ENCODE measurements at places on chromosomes 3 and 15.

DNA sequence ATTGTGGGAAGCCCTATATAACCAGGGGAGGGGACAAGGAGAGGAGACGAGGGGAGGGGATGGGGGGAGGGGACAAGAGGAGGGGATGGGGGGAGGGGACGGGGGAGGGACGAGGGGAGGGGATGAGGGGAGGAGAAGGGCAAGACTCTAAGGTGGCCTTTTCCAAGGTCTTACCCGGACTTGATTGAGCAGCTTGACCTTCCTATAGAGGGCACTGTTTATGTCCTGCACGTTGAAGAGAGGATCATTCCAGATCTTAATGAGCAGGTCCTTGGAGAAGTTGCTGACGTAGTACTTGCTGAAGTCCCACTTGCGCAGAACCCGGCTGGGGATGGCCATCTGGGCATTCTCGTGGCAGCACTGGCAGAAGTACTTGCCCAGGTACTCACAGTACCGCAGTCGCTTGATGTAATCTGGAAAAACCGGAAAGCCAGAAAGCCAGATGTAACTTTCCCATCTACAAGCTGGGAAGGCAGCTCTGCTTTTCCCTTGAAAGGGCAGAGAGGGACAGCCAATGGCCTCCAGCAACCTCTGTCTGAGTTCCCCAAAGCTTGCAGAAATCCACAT lies 55.7 kb downstream of the RUBCN start:
- DNase-seq = peak; percentile 9

DNA sequence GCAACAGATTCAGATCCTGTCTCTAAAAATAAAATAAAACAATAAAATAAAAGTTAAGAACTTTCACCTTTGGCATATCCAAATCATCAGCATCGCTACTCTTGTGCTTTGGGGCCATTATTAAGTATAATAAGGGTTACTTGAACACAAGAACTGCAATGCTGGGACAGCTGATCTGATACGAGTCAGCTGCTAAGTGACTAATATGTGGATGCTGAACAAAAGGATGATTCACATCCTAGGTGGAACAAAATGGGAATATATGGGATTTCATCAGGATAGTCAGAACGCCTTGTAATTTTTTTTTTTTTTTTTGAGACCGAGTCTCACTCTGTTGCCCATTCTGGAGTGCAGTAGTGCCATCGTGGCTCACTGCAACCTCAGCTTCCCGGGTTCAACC lies 29.7 kb downstream of the BUB1B start:
- no peak for DNase-seq

GRCh38 chr3:106609666-106610301 lies 741.0 kb upstream of the CBLB start:
- DNase-seq = peak; percentile 85

GRCh38 chr3:84836961-84837360 lies 121.8 kb upstream of the CADM2 start:
- peak; percentile 82 for DNase-seq

DNA sequence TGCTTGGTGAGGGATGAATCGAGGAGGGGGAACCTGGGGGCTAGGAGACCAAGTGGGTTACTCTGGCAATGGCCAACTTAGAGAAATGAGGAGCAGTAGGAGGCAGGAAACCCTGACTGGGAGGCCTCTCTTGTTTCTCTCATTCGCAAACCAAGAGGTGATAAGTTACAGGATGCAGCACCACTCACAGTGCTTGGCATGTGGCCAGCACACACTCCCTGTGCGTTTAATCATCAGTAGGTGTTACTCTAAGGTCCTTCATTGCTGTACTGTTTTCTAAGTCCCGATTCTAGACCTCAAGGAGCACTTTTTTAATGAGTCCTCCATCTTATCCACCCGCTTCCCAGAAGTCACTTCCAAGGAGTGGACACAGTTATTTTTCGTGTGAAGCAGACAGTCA lies 314.1 kb upstream of the TRIM42 start:
- DNase-seq = no peak

DNA sequence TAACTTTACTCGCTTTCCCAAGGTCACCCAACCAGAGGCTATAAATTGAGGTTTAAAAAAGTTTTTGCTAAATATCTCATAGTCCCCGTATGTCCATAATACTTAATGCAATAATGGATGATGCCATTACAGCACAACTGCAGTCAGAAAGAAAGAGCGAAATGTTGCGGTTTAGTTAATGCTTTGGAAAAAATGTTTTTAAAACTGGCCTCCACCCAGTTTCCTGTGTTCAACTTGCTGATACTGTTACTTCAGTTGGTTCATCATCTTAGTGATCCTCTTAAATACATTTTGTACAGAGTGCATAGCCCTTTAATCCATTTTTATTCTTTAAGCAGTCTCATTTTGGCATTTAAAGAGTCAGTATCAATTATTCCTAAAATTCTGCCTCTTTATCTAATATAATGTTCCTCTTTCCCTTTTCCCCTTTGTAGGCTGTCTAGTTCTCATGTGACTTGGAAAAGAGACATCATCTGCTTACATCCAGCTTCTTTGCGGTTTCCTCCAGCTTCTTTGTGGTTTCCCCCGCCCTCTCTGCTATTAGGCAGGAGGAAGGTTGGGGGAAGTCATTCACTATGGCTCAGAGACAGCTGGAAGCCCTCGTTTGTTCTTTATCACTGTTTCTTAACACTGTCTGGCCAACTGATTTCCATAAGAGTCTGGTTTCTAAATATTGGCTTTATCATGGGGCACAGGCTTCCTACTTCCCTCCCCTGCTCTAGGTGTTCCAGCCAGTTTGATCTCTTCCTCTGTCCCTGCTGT lies 154.3 kb downstream of the GOLIM4 start:
- no peak for DNase-seq

DNA sequence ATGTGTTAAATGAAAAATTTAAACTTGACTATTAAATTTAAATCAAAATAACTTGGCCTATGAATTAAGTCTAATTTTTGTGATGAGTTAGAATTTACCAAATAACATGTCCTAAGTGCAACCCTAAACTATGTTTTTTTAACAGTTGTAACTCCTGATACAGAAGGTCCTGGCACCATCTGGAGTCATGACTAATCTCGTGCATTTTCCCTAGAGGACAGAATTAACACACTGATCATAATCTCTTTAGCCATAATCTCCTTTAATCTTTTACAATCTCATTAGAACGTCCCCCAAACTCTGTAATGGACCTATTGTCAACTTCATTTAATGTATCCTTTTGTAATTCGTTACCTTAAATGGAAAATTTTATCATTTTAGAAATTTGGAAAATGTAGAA lies 100.6 kb downstream of the SUCNR1 start:
- no peak for DNase-seq

GRCh38 chr3:66615643-66616301 lies 115.0 kb upstream of the LRIG1 start:
- DNase-seq = no peak

- no peak for DNase-seq
Observed at GRCh38 chr3:94374439-94375161, 311.7 kb downstream of the NSUN3 start.

DNA sequence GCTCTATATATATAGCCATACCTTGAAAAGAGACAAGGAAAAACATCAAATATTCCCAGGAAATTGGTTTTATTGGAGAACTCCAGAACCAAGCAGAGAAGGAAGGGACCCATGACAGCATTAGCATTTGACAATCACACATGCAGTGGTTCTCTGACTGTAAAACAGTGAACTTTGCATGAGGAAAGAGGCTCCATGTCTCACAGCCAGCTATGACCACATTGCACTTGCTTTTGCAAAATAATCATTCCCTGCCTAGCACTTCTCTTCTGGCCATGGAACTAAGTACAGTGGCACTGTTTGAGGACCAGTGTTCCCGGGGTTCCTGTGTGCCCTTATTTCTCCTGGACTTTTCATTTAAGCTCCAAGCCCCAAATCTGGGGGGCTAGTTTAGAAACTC lies 85.5 kb downstream of the TGFBR2 start:
- DNase-seq = no peak

DNA sequence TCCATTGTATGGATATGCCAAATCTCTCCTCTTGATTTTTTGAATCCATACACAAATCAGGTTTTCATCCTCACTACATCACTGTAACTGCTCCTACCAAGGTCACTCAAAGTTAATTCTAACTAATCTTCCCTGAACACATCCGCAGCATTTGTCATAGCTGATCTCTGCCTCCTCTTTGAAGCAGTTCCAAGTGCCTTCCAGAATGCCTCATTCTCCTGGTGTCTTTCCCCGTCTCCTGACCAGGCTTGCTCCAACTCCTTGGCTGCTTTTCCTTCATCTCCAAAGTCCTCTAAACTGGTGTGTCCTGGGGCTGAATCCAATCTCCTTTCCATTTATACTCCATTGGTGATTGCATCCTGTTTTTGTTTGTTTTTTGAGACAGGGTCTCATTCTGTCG lies 26.8 kb downstream of the KLHDC8B start:
- no peak for DNase-seq

DNA sequence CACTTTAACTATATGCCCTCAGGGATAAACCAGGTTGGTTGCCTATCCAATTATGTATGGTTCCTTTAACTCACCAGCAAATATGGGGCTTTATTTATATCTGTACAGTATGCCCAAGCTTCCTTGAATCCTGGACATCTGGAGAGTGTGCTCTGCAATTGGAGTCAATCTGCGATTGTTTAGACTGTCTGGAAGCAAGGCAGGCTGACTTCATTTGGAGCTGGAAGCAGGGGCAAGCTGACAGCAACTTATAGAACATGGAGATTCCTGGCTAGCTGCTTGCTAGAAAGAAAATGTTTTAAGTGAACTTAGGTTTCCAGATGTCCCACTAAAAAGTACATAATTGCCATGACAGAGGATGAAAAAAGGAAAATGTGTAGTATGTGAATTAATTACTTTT lies 63.7 kb upstream of the TPRG1 start:
- DNase-seq = no peak

DNA sequence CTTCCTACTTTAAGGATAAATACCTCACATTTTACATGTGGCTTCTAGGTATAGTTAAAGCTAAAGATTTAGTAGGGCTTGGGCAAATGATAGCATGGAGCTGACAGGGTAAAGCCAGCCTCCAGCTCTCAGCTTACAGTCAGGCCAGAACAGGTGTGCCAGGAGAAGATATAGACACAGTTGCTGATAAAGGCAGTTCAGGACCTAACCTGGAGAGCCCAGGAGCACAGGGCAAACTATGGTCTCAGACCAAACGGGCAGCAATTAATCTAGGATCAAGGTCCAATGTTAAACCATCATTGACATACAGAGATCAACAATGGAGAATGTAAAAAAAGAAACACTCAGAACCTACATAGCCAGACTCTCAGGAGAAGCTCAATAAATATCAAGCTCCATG lies 4.0 kb downstream of the WDR49 start:
- no peak for DNase-seq

GRCh38 chr3:177515786-177516157 lies 318.5 kb upstream of the TBL1XR1 start:
- no peak for DNase-seq

- DNase-seq = no peak
Observed at GRCh38 chr15:64249406-64249805, 86.6 kb upstream of the PPIB start.

DNA sequence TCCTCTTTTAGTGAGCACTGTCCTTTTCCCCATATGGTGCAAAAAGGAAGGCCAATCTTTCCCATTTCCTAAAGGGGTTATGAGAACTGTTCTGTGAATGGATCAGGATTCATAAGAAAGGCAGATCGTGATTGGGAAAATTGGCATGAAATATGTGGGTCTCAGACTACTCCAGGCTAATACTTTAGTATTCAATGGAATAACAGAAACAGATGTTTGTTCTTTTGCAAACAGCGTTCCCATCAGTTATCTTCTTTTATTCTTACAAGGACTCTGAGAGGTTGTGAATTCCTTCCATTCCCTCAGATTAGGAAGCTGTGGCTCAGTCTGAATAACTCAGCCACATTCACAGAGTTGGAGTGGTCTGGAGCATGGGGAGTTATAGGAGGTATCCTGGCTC lies 51.3 kb upstream of the MTMR10 start:
- DNase-seq = no peak

DNA sequence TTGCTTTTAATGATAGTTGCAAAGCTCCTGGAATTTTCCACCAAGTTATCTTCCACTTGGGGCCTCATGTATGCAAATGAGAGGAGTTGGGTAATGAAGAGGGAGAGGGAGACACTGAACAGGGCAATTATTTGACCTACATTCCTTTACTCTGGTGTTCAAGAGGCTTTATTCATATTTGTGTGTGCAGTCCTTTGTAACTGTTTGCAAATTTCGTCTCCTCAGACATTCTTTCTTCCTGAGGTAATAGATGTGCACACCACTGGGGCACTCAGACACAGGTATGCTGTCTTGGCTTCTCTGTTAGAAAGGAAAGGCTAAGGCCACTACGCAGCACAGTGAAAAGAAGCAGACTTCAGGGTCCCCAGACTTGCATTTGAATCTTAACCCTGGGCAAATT lies 189.7 kb upstream of the IL12A start:
- no peak for DNase-seq

DNA sequence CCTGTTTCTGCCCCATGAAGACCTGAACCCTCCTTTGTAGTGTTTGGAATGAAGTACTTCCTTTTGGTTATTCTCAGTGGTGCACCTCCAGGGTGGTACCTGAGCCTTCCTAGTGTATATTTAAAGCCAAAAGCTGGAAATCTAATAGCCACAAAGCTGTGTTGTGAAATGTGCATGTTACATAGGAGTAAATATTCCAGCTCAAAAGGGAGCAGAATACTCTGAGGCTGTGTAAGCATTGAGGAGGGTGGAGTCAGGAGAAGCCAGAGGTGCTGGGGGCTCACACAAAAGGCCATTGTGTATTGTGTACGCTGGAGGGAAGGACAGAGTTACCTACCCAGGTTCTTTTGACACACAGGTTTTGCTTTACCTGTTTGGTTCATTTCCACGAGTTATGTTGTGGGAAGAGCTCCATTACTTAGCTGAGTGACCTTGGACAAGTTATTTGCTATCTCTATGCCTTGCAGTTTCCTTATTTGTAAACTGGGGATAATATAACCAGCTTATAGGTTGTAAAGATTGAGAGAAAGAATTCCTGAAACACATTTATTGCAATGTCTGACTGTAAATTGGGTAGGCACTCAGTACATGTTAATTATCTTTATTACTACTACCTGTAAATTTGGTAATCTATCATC lies 24.7 kb downstream of the GPR171 start:
- DNase-seq = no peak

- DNase-seq = no peak
Observed at GRCh38 chr3:170330366-170330765, 27.1 kb upstream of the SKIL start.

GRCh38 chr3:130276203-130276803 lies 69.2 kb upstream of the COL6A5 start:
- DNase-seq = peak; percentile 35

DNA sequence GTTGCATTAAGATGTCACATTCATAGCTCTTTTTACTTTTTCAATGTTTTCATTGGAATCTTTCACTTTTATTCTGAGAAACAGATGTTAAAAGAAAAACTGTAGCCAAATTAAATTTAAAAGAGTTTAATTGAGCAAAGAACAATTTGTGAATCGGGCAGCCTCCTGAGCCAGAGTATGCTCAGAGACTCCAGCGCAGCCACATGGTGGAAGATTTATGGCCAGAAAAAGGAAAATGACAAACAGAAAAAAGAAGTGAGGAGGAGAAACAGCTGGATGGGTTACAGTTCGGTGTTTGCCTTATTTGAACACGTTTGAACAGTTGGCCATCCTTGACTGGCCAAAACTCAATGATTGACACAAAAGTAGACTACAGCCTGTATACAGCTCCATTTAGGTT lies 33.8 kb upstream of the RAB11A start:
- no peak for DNase-seq

GRCh38 chr15:40258544-40258943 lies 19.7 kb downstream of the PAK6 start:
- no peak for DNase-seq
